Stimulated activated CD4-positive, alpha-beta T cell treated with anti-CD3 and anti-CD28 coated beads, Interleukin-15, amount 100 ng/mL, for 1 hour (primary cell): ENCODE measurements at places on chromosomes 1 and 21.

DNA sequence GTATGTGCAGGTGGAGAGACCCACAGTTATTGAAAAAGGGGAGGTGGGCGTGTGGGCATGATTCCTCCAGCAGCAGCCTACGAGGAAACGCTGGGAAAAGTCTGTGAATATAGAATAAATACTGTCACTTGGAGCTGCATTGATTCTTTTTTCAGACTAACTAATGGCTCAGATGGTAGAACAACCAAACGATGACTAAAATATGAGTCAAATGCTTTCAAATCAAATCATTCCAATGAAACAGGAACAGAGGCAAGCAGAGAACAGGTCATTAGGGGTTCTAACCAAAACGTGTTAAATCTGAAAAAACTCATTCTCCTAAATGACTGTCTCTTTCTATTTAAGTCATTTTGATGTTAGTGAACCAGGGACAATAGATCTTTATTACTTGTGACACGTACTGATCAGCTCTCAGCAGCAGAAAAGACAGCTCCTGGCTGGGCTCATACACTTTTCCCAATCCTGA lies 35.1 kb upstream of the SEC16B start:
- no peak for DNase-seq

GRCh38 chr1:88740784-88741183 lies 56.7 kb downstream of the PKN2 start:
- no peak for DNase-seq

GRCh38 chr1:24047110-24047477 lies 64.8 kb downstream of the MYOM3 start:
- DNase-seq: no peak

GRCh38 chr1:224851848-224852261 lies 77.6 kb upstream of the DNAH14 start:
- no peak for DNase-seq

DNA sequence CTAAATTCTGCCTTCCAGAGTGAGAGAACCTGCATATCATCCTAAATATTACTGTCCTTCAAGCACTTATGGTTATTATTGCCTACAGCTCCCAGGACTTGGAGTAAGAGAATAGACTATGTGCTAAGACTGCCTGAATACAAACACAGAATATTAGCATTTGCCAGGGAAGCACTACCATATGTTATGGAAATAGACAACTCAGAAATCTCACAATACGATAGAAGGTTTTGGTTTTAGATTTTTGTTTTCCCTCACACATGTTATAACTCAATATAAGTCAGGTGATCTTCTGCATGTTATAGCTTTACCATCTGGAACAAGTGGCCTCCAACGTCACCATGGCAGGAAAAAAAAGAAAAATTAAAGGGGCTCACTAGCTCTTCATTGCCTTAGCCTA lies 413.9 kb downstream of the LRRIQ3 start:
- DNase-seq: no peak

GRCh38 chr1:165902565-165902964 lies 75.2 kb downstream of the UCK2 start:
- no peak for DNase-seq

DNA sequence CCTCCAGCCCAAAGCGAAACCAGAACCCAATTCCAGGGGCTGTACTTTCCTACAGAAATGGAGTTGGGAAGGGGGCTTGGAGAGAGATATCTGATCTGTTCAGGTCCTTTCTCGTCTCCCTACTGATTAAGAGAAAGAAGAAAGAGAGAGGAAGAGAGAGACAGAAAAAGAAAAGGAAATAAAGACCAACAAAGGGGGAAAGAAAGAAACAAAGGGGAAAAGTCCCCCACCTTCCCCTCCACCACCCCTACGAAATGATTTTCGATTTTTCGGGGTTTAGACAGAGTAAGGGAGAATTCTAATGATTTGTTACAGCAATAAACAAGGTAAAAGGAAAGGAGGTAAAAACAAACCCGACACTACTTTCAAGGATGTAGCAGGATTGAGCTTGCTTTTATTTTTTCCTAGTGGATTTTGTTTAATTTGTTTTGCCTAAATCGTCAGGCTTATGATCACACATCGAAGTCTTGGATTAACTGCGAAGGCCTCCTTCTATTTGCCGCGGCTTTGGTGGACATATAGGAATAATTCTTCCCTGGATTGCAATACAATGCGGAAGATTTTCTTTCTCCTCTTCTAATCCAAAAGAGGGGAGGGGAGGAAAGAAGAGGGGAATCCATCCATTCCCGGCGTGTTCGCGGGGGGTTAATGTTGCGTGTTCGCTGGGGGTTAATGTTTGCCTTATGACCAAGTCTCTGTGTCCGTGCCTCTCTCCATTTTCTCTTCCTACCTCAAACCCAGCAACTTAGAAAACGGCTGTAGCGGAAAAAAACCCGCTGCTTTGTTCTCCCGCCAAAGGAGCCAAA lies 1.9 kb downstream of the TAL1 start:
- DNase-seq: no peak

DNA sequence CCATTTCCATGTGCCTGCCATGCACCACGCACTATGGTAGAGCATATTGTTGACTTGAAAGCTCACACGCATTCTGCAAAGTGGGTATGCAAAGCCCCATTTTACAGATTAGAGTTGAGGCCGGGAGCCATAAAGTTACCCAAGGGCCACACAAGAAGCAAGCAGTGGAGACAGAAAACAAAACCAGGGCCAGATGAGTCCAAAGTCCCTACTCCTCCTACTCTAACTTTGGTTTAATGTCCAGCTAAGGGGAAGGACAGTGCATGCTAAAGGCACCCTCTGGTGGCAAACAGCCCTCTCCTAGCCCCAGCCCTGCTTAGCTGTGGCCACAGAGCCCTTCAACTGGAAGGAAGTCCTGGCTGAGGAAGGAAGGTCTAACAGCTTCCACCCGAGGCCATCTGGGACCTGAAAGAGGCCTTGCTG lies 74.9 kb downstream of the SLC66A1 start:
- no peak for DNase-seq

DNA sequence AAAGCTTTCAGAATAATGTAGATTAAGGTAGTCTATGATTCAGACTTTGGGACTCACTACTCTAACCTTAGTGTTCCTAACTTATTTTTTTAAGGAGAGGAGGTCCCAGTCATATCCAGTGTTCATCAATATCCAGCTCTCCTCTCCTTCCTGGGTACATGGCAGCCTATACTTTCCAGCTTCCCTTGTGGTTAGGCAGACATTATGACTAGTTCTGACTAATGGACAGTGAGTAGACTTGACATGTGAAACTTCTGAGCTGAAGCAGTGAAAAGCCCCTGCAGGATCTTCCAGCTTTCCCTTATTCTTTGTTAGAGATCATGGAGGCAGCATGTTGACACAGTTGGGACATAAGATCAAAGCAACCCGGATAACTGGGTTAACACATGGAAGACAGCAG lies 144.2 kb downstream of the PTPRU start:
- no peak for DNase-seq

DNA sequence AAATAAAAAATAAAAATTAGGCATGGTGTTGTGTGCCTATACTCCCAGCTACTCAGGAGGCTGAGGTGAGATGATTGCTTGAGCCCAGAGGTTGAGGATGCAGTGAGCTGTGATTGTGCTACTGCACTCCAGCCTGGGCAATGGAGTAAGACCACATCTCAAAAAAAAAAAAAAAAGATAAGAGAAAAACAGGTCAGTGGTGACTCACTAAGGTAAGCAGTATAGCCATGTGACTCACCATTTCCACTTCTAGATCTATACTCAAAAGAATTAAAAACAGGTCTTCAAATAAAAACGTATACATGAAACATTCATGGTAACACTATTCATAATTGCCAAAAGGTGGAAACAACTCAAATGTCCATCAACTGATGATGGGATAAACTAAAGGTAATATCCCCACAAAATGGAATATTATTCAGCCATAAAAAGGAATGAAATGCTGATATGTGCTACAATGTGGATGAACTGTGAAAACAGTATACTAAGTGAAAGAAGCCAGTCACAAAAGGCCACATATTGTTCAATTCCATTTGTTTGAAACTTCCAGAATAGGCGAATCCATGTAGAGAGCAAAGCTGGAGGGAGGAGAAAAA lies 75.1 kb downstream of the ZNF281 start:
- DNase-seq: no peak

- DNase-seq: no peak
Measured at GRCh38 chr21:34274001-34274400, 89.8 kb upstream of the KCNE2 start.

GRCh38 chr1:42173961-42174735 lies 9.6 kb upstream of the GUCA2A start:
- no peak for DNase-seq

DNA sequence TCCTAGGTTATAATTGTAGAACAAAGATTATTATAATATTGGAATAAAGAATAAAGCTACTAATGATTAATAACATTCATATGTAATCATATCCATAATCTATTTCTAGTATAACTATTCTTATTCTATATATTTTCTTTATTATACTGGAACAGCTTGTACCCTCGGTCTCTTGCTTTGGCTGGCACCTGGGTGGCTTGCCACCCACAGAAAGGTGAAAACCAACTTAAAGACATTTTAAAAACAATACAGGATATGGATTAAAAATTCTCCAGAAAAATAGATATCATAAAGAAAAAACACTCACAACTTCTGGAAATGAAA lies 80.0 kb upstream of the PRRC2C start:
- DNase-seq: no peak

DNA sequence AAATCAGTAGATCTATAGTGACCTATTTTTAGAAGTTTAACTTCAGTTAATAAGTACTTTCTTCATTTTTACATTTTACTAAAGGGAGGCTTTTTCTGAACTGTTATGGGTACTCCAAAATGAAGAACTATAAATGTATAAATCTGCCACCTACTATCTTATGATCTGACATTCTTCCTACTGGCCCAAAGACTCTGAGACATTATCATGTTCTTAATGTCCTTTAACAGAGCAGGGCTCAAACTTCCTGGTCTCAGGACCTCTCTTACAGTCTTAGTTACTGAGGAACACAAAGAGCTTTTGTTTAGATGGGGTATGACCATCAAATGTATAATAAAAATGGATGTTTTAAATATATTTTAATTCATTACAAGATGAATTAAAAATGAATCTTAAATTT lies 8.9 kb downstream of the TRIM33 start:
- no peak for DNase-seq

GRCh38 chr21:26164311-26164710 lies 6.3 kb downstream of the APP start:
- DNase-seq: no peak

DNA sequence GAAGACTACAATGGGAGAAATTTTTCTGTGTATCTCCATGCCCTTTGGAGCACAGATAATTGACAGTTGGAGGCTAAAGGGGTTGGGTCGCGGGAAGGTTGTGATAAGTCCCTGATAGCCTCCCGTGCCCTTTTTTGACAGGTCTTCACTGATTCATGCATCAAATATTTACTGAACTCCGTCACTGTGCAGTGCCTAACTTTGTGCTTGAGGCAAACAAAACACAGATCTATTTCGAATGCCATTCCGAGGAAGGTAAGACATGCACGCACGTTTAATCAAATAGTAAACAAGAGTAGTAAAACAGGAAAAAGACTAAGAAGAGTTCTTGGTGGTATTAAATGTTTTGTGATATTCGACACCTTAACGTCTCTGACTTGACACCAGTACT lies 494 bp upstream of the PIP5K1A start:
- DNase-seq: no peak

- no peak for DNase-seq
Measured at GRCh38 chr1:52345252-52345651, 20.8 kb downstream of the CC2D1B start.

- DNase-seq: no peak
Measured at GRCh38 chr1:169779150-169779549, 15.6 kb downstream of the METTL18 start.

DNA sequence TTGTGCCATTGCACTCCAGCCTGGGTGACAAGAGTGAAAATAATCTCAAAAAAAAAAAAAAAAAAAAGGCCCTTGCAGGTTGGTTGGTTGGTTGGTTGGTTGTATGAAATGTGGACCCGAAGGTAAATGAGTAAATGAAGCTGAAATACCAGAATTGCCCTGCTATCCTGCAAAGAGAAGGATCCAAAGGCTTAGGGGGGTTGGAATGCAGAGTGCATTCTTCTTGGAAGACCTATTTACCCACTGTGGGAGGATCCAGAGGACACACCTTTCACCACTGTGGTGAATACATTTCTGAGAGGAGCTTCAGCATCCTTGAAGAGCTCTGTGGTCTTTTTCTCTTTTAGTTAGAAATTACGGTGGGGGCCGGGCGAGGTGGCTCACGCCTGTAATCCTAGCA lies 28.7 kb upstream of the EIF4G3 start:
- no peak for DNase-seq

DNA sequence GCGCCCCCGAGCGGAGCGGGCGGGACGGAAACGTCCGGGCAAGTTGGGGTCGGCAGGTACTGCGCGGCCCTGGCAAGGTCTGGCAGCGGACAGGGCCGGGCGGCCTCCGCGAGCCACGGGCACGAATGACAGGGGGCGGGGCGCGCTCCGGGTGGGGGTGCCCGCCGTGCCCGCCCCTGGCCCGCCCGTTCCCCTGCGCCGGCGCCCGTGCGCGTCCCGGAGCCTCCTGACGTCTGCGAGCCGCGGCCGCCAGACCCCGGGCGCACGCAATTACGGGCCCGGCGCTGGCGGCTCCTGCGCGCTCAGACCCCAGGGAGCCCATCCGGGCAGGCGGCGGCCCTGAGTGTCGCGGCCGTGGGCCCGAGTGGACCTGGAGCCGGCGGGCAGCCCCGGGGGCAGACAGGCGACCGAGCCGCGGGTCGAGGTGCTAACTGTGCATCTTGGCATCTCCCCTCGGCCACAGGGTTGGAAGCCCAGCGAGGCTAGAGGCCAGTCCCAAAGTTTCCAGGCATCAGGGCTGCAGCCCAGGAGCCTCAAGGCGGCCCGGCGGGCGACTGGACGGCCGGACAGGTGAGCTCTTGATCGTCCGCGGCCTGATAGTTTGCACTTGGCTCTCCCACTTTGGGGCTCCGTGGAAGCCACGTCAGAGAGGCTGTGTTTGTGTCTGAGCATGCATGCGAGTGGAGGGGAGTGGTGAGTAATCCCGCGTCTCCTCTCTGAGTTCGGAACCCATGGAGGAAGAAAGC lies 918 bp downstream of the MIB2 start:
- no peak for DNase-seq

GRCh38 chr21:43893536-43894205 lies 28.6 kb downstream of the AGPAT3 start:
- no peak for DNase-seq

DNA sequence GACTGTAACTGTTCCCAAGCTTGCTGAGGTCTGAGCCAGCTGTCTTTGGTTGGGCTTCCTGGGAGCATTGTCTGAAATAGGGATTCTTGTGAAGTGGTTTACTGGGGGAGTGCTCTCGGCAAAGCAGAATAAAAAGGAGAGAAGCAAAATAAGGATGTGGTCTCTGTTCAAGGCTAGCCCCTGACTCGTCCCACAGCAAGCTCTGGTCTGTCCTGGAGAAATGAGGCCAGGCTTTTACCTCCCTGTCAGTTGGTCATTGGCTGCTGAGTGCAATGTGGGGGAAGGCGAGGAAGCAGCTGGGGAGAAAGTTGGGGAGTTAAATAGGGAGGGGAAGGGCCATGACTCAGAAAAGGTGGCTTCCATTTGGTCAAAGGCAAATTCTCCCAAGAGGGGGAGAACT lies 303.9 kb upstream of the DUSP10 start:
- DNase-seq: no peak
